ENCODE measurements at places on chromosomes 6 and 20.

DNA sequence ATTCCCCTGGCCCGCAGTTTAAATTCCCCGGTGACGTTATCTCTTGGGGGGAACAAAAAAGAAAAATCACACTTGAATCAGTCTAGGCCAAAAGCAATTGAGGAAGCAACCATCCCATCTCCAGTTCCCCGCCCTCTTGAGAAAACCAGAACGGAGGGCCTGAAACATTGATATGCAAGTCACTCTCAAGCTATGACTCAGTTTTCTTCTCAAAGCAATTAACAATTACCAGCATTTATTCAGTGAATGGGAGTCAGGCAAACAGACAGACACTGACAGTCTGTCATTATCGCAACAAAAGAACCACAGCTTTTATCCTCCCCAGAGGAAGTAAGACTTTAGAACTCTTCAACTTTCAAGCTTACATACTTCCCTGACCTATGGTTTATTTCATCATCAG lies 100.9 kb downstream of the OPRM1 start:
- no peak overlapping the region for H3K27ac ChIP-seq
- no peaks in the 10 kb centered on the region for H3K36me3 ChIP-seq
- no peak for DNase-seq
- no peaks in the 10 kb centered on the region for H3K27me3 ChIP-seq

DNA sequence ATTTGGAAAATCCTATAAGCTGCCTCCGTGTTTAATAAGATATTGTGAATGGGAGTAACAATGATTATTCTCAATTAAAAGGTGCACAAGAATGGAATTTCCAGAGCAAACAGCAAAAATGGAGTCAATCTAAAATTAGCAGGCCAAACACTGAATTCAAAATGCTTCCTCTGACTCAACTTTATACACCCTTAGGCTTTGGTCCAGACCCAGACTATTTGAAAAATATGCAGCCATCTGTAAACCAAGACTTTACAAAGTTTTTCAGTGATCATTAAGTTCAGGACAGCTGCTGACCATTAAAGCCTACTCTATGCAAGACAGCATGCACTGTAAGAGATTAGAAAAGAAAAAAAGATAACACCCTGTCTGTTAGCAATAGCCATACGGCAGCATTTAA lies 39.4 kb upstream of the CCN6 start:
- no peaks in the 10 kb centered on the region for H3K27me3 ChIP-seq
- no peak for DNase-seq
- no peak overlapping the region for H3K27ac ChIP-seq
- no peak overlapping the region for H3K4me3 ChIP-seq

DNA sequence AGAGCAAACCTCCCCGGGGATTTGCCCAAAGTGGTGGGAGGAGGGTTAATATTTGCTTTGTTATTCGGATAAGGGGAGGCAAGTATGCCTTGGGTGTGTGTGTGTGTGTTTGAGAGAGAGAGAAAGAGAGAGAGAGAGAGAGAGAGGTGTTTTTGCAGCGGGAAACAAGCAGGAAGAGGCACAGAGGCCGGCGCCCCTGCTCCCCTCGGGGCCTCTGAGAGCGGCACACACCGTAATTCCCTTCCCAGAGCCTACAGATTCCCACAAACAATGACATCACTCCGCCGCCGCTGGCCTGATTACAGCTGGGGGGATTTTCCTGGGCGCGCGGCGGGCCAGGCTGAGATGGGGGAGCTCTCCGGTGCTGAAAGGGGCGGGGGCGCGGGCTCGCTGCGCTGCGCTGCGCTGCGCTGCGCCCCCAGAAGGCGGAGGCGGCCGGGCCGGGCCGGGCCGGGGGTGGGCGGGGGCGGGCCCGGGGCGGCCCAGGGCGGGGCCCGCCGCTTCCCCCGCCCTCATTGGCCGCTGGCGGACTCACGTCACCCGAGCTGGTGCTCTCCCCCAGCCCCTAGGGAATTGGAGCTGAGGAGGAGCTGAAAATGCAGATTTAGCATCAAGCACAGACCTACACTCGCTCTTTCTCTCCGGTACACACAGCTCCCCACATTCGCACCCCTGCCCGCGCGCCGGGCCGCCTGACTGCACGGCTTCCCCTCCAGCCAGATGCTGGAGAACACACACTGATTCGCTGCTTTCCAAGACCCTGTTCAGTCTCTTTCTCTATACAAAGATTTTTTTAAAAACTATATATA lies at the start of gene PCSK2:
PCSK2 (plus strand) TSS at position 631 of the 809 bp plus-strand sequence. CDS start 266 bp downstream, outside the sequence.
- H3K36me3 ChIP-seq = peaks cover 3% of the 10 kb centered on the region
- H3K4me1 ChIP-seq = peaks cover 5% of the 10 kb centered on the region
- no peak for DNase-seq
- peaks cover 70% of the 10 kb centered on the region for H3K27me3 ChIP-seq

- H3K27me3 ChIP-seq = peaks cover 21% of the 10 kb centered on the region
- no peak overlapping the region for H3K4me3 ChIP-seq
- no peak overlapping the region for H3K27ac ChIP-seq
- H3K36me3 ChIP-seq = no peaks in the 10 kb centered on the region
- no peaks in the 10 kb centered on the region for H3K4me1 ChIP-seq
These were observed 183.6 kb downstream of the FAXC start for GRCh38 chr6:99165838-99166237.

DNA sequence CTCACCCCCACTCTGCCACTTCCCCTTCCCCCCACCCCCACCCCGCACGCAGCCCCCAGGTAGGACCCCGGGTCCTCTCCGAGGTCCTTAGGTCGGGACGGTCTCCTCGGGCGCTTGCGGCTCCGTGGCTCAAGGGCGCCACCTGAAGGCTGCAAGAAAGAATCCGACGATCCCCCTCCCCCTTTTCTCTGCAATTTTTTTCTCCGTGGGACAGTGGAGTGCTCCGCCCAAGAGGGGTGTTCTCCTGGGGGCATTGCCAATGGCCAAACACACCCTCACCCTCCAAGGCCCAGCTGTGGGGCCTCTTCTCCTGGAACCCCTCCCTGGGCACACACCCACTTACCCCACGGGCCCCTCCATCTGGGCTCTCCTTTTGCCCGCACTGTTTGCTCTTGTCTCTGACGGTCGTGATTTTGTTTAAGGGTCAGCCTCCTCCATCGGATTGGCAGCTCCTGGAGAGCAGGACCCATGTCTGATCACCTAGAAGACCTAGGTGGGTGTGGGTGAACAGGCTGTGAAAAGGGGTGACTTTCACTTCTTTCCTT lies 1.1 kb upstream of the TMEM74B start:
- H3K36me3 ChIP-seq = peaks cover 3% of the 10 kb centered on the region
- peak overlapping the region; percentile 74 for H3K4me3 ChIP-seq
- peaks cover 14% of the 10 kb centered on the region for H3K4me1 ChIP-seq
- peaks cover 38% of the 10 kb centered on the region for H3K27me3 ChIP-seq

- H3K4me3 ChIP-seq = peak overlapping the region; percentile 88
- peaks cover 27% of the 10 kb centered on the region for H3K36me3 ChIP-seq
- no peaks in the 10 kb centered on the region for H3K27me3 ChIP-seq
- DNase-seq = peak; percentile 21
- peak overlapping the region; percentile 74 for H3K27ac ChIP-seq
- H3K4me1 ChIP-seq = peaks cover 26% of the 10 kb centered on the region
These were observed 2.0 kb downstream of the FYN start for GRCh38 chr6:111871207-111871606.

- H3K4me3 ChIP-seq = no peak overlapping the region
- H3K4me1 ChIP-seq = peaks cover 35% of the 10 kb centered on the region
- no peaks in the 10 kb centered on the region for H3K27me3 ChIP-seq
- H3K27ac ChIP-seq = peak overlapping the region; percentile 68
- peak; percentile 70 for DNase-seq
- H3K36me3 ChIP-seq = peaks cover 3% of the 10 kb centered on the region
These were observed 425.2 kb downstream of the CD83 start for GRCh38 chr6:14542670-14543366.

DNA sequence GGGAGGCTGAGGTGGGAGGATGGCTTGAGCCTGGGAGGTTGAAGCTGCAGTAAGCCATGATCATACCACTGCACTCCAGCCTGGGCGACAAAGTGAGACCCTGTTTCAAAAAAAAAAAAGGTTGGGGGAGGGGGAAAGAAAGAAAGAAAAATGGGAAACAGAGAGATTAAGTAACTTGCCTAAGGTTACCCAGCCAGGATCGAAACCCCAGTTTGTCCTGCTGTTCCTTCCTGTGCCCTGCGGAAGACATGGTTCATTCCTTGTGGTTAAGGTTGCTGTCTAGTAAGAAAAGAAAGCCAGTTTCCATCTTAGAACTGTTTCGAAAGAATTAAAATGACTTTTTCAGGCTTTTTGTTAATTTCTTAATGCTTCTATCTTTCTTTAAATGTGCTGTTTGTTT lies 29.8 kb downstream of the C6orf89 start:
- DNase-seq = no peak
- no peaks in the 10 kb centered on the region for H3K27me3 ChIP-seq
- H3K4me1 ChIP-seq = peaks cover 28% of the 10 kb centered on the region
- peaks cover 40% of the 10 kb centered on the region for H3K36me3 ChIP-seq
- no peak overlapping the region for H3K4me3 ChIP-seq
- no peak overlapping the region for H3K27ac ChIP-seq

All from stimulated activated naive B cell treated with anti-CD40 and anti-IgM and Interleukin-4, amounts not matched to agents 10 μg/mL and 1 μg/mL and 100 μg/mL, for 72 hours (primary cell).